NCI-H1105 (cell line): ENCODE measurements at places on chromosomes 6 and 20.

- DNase-seq = no peak
These were observed 420.9 kb upstream of the FLRT3 start for GRCh38 chr20:14758356-14758755.

DNA sequence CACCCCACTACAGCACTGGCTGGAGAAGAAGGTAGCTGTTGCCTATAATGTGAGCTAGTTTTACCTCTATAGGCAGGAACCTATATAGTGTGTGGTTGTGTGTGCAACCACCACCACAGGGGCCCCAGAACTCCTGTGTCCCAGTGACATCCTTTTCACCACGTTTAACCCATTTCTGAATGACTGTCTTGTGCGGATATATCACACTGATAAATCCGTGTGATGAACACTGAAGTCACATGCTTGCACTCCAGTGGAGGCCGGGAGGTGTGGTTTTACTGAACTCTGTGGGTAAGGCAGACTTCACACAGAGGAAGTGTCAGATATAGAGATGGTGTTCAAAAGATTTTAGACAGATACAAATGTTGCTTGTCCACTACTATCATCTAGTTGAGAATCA lies 32.5 kb downstream of the SDHAF4 start:
- no peak for DNase-seq

- DNase-seq = no peak
These were observed 154.0 kb downstream of the ID4 start for GRCh38 chr6:19991176-19991575.

- peak; percentile 70 for DNase-seq
These were observed 511.1 kb upstream of the MAP3K7 start for GRCh38 chr6:91098006-91098405.

GRCh38 chr20:45798935-45799642 lies 7.3 kb downstream of the DNTTIP1 start:
- DNase-seq = peak; percentile 70

GRCh38 chr6:50817646-50817950 lies 1.1 kb upstream of the TFAP2B start:
- DNase-seq = no peak

GRCh38 chr20:47059536-47059935 lies 164.9 kb downstream of the EYA2 start:
- no peak for DNase-seq

DNA sequence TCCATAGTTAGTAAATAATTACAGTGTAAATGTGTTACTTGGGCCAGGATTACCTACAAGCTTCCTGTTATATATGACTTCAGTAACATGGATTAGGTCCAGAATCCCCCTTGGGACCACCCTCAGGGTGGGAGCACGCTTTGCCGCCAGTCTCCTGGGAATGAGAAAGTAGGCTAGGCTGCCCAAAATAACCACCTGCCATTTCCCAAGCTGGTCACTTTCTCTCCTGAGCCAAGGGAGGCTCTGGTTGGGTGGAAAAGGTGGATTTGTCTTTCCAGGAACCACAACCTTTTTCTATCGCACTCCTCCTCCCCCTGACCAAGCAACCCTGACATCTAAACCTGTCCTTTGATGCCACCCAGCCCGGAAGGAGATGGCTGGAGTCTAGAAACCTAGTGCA lies 9.6 kb upstream of the RIMS4 start:
- DNase-seq = no peak

DNA sequence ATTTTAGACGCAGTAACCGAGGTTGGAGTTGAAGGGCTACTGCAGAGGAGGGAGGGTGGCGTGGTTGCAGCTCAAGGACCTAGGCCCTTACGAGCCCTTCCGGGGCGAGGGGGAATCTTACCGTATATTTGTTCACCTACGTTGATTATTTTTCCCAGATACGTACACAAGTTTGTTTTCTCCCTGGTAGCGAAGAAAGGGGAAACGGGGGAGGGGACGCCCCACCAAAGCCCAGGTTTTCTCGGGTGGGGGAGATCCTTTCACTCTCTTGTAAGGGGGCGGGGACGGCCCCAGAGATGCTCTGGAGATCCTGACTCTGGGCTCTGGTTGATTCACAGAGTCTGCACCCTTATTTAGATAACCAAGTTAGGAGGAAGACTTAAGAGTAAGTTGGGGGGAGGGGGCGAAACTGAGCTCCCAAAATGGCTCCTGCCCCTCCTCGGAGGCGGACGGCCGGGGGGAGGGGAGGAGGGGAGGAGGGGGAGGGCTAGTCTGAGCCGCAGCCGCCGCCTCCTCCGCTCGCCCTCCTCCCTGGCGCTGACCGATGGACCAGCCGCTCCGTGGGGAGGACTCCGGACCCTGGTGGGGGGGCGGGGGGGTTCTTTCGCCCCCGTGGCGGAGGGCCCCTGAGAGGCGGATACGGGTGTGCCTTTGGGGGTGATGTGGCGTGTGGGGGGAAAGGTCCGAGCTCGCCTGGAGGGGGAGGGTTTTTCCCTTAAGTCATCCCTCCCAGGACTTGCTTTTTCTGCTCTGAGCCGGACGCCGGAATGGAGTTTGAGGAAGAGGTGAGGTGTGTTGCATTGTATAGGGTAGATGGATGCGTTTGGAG lies 2.2 kb downstream of the BRD2 start:
- peak; percentile 75 for DNase-seq
